ENCODE measurements at places on chromosomes 4 and X.

GRCh38 chr4:23882976-23883531 lies 6.8 kb downstream of the PPARGC1A start:
- DNase-seq: no peak

DNA sequence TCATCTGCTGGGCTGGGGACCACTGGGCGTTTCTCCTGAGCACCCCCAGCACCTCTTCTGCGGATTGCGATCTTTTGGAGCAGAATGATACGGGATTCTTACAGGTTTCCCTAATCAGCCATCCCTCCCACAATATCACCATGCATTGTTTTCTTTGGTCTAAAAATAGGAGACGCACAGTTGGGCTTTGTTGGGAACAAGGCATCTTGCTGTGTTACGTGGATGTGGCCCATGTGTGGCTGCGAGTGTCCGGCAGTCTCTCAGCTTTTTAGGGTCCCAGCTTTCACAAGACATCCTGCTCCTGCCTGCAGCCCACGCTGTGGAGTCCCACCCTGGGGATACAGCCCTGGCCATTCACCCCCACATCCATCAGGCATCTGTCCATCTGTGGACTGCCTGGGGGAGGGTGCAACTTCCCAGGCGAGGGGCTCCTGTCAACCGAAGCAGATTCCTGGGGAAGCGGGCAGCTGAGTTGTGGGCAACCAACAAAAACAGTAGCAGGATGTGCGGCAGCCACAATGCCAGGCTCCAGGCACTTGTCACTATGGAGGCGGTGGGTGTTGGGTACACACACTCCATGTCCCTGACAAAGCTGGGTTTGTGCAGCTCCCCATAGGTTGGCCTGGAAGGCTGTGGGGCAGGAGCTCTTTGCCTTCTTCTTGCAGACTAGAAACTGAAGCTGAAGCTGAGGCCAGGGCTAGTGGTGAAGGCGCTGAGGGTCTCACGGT lies 185.5 kb upstream of the PSAPL1 start:
- DNase-seq: no peak

- no peak for DNase-seq
Measured at GRCh38 chrX:104918122-104918521, 302.4 kb downstream of the TEX13A start.

DNA sequence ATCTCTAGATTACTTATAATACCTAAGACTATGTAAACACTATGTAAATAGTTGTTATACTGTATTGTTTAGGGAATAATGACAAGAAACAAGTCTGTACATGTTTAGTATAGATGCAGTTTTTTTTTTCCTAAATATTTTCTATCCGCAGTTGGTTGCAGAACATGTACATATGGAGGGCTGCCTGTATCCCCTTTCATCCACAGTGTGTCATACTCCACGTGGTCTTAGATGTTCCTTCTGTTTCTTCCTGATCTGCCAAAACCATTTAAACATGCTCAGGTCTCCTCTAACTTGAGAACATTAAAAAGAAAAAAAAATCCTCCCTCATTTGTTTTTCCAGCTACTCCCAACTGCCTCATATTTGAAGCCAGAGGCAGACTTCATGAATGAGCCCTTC lies 14.0 kb downstream of the OCIAD1 start:
- DNase-seq: no peak

DNA sequence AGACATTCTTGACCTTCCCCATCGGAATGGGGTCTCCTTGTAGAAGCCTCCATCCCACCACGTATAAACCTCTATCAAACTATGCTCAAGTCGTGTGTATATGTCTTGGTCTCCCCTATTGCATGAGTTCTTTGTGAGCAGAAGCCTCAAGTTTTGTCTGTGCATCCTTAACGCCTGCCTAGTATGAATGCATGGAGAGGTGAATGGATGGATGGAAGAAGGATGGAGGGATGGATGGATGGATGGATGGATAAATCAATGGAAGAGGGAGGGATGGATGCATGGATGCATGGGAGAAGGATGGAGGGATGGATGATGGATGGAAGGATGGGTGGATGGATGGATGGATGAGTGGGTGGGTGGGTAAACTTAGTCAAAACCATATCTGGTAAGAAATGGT lies 17.0 kb upstream of the CCKAR start:
- no peak for DNase-seq

DNA sequence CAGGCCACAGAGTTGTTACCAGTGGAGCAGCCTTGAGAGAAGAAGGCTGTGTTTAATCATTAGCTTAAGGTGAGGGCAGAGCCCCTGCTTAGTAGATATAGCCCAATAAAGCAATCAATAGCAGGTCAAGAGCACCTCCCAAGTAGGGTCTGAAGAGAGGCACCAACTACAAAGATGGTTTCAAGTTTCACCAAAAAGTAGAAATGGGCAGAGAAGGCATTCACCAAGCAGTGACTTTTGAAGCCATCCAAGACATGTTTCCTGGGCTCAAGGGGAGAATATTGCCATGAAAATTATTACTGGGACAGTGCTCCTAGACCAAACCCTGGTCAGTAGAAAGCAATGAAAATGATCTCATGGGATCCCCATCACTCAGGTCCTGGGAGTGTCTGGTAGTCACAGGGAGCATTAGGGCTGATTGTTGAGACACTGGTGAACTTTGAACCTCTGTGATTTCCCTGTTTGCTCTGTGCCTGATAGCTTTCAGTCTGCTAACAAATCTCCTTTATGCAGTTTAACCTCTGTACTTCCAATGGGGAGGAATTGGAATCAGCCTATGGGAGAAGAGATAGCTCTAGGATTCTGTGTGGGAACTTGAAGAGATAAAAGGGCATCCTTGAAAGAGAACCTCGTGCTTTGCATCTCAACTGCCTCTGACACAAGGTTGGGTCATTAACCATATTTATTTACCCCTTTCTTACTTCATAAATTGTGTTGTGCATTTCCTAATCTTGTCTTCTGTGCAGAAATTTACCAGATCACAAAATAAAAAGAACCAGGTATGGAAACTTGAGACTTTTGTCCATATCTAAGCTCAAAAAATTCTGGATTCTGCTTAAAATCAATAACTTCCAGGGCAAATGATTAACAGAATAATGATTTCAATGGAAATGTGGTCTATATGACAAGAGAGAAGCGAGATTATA lies 9.3 kb upstream of the OTC start:
- DNase-seq: no peak

DNA sequence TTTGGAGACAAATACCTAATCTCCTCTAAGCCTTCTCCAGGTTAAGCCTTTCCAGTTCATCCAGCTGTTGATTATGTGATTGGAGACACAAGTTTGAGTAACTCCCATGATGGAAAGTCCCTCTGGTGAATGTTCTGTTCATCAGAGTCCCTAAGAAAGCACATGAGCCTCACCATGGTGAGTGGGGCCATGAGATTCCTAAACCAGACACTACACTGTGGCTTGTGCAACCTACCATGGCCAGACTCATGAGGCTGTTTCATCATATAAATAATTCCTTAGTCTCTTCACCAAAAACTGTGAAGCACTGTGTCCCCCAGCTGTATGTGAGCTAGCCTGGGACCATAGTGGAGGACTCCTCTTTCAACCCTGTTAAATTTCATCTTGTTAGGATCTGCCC lies 14.4 kb downstream of the PKD2 start:
- DNase-seq: no peak

DNA sequence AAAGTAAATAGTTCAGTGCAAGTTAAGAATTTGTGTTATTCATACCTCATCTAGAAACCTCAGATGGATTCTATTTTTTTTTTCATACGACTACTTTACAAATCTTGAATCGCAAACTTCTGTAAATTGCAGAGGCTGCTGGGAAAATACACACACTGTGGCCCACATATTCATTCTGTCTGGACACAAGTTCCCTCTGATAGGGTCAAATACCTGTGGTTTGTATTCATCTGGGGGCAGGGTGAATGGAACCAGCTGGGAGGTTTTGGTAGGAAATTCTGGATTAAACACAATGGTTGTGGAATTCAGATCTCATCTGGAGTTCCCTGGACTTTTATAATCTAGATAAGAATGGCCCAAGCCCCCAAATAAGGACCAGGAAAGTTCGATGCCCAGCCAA lies 56.2 kb downstream of the SPATA18 start:
- no peak for DNase-seq
